ENCODE measurements at places on chromosomes 11 and 22.

GRCh38 chr11:119970555-119971304 lies 167.2 kb downstream of the TRIM29 start:
- no peak for DNase-seq

DNA sequence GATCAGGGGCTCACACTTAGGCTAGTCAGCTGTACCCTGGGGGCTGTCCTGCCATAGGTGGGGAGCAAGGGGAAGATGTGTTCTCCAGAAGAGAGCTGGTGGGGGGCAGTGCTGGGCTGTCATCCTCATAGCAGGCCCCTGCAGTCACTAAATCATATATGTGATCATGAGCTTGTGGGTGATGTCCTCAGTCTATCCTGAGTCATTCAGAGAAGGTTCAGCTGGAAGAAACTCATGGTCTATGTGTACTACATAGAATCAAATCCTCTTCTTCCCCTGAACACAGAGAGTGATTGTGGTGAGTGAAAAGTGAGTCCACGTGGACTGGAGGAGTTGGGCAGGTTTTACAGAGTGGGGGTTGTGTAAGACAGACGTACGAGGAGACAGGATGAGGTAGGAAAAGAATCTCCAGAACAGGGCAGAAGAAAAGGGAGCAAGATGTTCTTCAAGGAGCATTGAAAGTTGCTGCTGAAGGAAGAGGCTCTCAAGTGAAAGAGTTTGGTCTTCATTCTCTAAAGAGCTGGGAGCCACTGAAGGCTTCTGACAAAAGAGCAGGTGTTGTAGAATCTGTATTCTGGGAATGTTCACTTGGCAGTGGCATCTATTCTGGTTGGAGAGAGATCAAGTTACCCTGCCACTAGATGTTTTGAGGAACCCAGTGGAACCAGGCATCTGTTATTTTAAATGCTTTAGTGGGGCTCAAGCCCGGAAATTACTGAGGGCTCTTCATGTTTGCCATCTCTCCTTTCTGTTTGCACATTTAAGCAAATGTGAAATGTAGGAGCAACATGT lies 68.9 kb downstream of the C22orf31 start:
- no peak for DNase-seq

DNA sequence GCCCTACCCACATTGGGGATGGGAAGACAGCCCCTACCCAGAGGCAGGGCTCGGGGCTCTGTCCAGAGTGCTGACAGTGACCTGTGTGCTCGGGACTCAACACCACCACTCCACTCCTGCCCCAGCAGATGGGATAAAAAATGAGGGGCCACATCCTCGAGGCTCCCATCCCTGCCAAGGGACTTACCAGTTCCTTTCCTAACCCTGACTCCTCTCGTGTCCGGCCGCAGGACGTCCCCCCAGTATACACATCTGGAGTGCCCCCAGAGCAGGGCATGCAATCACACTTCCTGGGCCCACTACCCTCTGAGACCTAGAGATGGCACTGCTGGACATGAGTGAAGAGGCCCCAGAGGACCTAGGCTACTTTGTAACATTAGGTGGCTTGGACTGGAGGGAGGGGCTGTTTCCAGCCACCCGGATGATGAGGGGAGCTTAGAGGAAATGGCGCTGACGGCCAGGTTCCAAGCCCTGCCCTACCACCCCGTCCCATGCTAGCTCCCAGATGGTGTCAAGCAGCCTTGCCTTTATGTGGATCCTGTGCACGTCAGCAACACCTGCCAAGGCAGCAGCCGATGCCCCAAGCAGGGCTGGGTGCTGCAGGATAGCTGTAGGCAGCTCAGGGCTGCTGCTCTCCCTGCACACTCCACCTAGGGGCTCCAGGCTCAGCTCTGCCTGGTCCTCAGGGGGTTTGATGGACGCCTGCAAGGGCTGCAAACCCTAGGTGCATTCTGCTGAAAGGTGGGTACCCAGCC lies 86.6 kb downstream of the DGCR2 start:
- no peak for DNase-seq

DNA sequence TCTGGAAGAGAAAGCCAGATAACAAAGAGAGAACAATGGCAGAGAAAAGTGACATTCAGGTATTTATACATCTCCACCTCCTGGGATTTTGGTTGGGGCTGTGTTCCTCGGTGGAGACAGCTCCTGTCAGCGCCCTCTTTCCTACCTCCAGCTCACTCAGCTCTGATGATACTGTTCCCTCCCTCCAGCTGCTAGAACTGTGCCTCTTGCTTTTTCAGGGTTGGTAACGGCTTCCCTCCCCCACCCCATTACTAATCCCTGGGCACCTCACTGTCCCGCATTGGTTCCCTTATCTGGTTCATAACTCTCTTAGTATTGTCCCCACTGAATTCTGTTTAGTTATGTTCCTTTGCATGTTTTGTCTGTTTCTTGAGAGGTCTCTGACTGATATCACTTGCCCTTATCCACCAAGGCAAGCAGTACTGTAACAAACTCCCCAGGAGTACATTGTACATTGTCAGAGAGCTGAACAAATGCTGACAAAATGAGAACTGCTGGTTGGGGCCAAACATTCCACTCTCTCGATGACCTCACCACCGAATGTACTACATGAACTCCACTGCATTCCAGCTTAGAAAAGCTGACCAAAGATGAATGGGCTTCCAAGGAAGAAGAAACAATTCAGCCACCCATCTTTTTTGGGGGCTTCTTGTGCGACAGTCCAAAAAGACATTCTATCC lies 5.7 kb upstream of the FBXO3 start:
- no peak for DNase-seq

- DNase-seq, result no peak
Measured at GRCh38 chr11:126949066-126949891, 51.3 kb downstream of the KIRREL3 start.

GRCh38 chr11:113574171-113574570 lies 99.0 kb upstream of the DRD2 start:
- DNase-seq, result no peak

- DNase-seq, result no peak
Measured at GRCh38 chr11:67027483-67027930, 4.6 kb downstream of the SYT12 start.

- DNase-seq, result no peak
Measured at GRCh38 chr11:10373340-10373739, 68.5 kb downstream of the ADM start.

- DNase-seq, result no peak
Measured at GRCh38 chr22:37259540-37260029, 15.5 kb upstream of the RAC2 start.

DNA sequence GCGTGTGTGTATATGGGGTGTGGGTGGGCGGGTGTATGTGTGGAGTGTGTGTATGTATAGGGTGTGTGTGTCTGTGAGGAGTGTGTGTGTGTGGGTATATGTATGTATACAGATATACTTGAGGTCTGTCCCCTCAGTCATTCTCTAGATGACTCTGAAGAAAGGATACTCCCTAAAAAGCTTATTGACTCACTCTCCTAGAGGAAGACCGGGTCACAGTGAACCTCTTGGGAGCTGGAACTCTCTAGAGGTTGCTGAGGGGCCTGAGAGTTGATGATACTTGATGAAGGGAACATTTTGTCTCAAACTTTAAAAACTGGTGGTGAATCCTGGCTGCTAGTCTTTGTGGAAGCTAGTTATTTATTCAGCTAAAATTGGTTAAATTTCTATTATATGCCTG lies 15.1 kb downstream of the STX3 start:
- DNase-seq, result no peak

DNA sequence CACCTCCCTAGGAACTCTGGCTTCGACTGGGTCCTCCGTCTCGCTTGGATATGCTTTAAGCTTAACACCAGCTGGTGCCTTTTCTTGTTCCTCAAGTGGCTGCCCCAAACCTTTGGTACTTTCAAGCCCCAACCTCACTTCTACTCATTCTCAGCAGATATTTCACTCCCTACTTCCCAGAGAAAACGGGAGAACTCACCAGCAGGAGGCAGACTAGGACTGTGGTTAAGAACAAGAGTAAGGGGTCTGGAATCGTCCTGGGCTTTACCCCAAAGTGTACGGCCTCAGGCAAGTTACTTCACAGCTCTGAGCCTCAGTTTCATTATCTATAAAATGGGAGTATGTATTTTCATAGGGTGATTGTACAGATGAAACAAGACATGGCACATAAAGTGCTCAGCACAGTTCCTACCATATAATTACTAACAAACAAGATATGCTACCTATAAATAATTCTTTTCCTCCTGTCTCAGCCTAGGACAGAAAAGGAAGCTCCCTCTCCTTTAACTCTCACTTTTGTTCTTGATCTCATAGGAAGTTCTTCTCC lies 37.8 kb downstream of the PAMR1 start:
- DNase-seq, result no peak

DNA sequence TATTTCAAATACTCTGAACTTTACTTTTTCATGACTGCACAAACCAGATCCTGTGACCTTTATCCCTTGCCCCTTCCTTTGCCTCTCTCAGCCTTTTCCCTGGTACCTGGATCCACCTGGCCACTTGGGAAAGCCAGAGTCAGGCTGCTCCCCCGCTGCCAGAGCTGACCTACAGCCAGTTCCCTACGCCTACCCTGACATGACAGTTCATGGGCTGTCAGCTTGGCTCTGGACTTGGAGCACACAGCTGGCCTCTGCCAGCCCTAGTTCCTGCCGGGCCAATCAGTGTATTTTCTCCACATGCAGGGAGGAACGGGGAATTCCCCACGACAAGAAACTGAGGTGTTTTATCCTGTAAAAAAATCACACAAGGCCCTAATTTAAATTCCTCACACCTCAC lies 382.6 kb downstream of the INSC start:
- DNase-seq, result no peak

DNA sequence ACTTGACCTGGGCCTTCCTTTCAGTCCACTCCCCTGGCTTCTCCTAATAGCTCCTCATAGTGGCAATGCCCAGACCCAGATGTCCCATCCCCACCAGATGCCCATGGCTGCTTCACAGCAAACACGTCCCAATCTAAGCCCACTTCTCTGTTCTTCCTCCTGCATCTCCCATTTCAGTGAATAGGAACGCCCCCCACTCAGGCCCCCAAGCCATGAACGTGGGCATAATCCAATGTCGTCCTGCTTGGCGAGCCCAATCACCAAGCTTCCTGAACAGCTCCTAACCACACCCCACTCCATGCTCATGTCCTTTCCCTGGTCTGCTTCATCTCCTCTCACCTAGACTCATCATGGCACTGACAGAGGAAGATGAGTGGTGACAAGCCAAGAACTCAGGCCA lies 8.9 kb downstream of the IL18BP start:
- no peak for DNase-seq

- no peak for DNase-seq
Measured at GRCh38 chr11:43833657-43834073, 47.0 kb upstream of the ALKBH3 start.

GRCh38 chr11:102546923-102547471 lies 16.4 kb upstream of the MMP7 start:
- DNase-seq, result no peak

GRCh38 chr11:115080923-115081680 lies 402.8 kb downstream of the NXPE2 start:
- no peak for DNase-seq

DNA sequence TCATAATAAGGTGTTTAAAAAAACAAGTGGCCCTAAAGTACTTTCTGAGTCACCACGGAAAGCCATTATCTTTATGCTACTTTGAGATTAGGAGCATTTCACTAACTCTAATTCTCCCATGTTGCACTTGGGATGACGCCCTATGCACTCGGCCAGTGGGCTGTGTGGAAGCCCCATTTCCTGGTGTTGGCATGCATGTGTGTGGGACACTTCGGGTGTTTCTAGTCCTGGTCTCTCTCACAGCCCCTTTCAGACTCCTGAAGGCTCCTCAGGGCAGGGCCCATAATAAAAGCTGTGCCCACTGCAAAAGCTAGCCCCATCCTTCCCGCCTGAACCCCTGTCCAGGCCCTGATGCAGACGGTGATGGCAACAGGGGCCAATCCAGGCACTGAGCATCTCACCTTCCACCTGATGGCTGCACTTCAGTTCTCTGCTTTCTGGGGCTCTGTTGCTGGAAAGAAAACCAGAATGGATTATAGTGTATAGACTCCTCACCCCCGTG lies 14.9 kb upstream of the FXYD2 start:
- no peak for DNase-seq

- DNase-seq, result no peak
Measured at GRCh38 chr11:122267602-122268001, 151.6 kb upstream of the BLID start.

GRCh38 chr22:23035557-23036277 lies 34.6 kb upstream of the GNAZ start:
- DNase-seq, result no peak

GRCh38 chr22:22187299-22187698 lies 57.3 kb upstream of the VPREB1 start:
- no peak for DNase-seq

DNA sequence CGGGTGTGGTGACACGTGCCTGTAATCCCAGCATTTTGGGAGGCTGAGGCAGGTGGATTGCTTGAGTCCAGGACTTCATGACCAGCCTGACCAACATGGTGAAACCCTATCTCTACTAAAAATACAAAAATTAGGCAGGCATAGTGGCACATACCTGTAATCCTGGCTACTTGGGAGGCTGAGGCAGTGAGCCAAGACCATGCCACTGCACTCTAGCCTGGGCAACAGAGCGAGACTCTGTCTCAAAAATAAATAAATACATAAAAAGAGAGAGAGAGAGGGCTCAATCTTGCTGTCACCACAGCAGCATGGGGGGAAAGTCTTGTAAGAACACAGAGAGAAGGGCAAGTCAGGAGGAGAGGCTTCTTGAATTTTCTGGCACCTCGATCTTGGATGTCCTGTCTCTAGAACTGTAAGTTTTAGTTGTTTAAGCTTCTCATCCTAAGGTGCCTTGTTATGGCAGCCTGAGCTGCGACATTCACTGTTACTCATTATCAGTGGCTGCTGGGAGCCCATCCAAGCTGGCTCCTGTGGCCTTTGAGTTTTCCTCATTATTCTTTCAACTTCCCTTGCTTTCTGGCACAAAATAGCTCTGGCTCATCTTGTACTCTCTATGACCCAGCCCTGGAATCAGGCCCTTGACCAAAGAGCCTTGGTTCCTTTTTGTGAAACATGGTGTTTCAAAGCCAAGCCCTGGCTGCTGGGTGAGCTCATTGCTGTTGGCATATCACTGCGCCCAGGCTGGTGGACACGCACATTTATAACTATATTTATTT lies 8.0 kb upstream of the PSMC3 start:
- no peak for DNase-seq

GRCh38 chr11:832529-833113 lies at the start of gene CD151:
CD151 (plus strand) TSS chr11:832952; CDS start chr11:836070, 3,118 bp downstream.
- no peak for DNase-seq

DNA sequence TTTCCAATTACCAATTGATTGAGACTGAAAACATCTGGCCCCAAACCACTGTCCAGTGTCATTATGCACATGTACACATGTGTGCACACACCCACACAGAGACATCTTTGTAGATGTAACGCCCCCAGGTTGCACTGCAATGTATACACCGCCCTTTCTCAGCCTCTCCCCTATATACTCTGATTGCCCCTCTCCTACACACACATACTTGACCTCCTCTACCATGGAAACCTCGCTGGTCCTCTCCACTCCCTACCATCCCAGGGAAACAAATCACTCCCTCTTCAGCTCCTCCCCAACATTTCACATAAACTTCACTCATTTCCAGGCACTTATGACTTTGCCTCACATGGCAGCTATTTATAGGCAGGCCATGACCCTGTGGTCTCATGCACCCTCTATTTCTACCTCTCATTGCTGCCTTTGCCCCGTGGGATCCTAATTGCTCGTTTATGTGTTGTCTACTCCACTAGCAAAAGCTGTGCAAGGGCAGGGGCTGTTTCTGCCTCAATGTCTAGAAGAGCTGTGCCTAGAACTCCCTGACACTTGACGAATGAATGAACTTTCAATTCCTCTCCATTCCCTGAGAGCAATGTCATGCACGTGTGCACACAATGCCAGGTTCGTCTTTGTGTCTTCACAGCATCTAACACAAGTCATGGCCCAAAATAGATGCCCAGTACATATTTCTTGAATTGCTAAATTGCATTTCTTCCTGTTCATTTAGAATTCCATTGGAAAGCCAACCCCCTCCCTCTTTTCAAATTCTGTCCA lies 10.0 kb upstream of the TMA7B start:
- no peak for DNase-seq
